ENCODE measurements at places on chromosomes 3 and 15. TPM values are rescaled to one million over a fixed set of nuclear protein-coding genes. Genes with fewer than 3 reads are reported as not detected.

Gene MELTF
- 5.7 TPM for total RNA-seq

Gene POTEB
- not detected for total RNA-seq

Gene ERICH6
- not detected for total RNA-seq

Gene CHRD
- 1.9 TPM for total RNA-seq

Gene ALG1L2
- not detected for total RNA-seq

Gene KLHL40
- total RNA-seq: not detected

Gene IL17RC
- 22.1 TPM for total RNA-seq

Gene MESP1
- 1.5 TPM for total RNA-seq

Gene SRP14
- total RNA-seq: 383 TPM

Gene TJP1
- total RNA-seq: 142 TPM

Gene BCL2A1
- total RNA-seq: not detected

Gene AGBL1
- total RNA-seq: not detected

Gene APOD
- 8.6 TPM for total RNA-seq

Gene GOLGA6L24
- total RNA-seq: not detected

- DNase-seq: no peak
These were observed 521.5 kb downstream of the PYDC2 start for GRCh38 chr3:191982481-191982880.

GRCh38 chr3:126745760-126746394 lies 41.8 kb downstream of the CHCHD6 start:
- no peak for DNase-seq

- no peak for DNase-seq
These were observed 58.7 kb upstream of the EIF5A2 start for GRCh38 chr3:170967126-170967525.

DNA sequence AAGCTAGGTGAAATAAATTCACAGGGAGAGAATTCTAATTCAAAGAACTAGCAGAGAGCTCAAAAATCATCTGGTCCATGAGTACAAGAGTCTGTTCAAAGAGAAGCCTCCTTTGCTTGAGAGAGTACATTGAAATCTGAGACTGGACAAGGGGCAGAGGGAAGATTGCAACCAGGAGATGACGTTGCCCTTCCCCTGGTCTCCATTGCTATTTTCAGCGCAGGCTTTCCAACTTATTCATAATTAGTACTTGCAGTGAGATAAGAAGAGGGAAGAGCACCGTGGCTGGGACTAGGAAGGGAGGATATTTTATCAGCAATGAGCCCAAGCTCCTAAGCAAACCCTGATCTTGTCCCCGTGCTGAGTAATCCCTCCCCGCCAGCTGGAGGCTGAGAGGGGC lies 251.8 kb upstream of the RORA start:
- no peak for DNase-seq

DNA sequence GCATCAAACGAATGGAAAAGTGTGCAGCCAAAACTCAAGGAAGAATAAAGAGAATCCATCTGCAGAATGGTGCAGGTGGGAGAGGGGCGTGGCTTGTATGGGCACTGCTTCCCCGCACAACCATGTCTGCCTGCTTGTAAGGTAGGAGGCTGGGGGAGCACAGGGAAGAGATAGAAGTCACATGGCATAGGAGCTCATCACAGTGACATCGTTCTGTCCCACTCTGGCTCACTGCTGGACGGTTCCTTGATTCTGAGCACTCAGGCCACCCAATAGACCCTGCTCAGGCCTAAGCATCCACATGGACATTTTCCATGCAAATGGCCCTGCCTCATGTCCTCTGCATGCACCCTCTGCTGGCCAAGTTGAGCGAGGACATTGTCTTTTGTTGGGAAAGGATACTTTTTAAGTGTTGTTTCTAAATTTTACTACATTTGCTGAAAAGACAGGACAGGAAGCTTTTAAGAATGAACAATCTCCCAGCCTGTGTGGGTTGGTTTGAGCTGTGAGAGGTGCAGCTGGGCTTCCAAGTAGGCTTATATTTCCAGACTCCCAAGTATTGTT lies 3.1 kb downstream of the MYLK start:
- no peak for DNase-seq

DNA sequence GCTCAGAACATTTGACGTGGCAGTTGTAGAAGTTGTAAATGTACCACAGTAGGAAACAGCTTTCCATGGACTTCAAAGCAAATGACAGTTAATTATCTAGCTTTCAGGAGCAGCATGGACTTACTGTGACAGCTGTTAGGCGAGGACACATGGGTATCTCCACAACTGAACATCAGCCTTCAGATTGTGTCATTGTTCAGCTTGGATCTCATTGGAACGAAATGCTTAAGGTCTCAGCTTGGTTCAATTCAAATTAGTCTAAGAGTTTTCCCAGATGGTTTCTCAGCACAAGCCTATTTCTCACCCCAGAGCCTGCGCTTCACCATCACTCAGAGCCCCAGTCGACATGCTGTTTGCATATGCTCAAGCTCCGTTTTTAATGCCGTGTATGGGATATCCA lies 21.1 kb upstream of the GYG1 start:
- DNase-seq: no peak

DNA sequence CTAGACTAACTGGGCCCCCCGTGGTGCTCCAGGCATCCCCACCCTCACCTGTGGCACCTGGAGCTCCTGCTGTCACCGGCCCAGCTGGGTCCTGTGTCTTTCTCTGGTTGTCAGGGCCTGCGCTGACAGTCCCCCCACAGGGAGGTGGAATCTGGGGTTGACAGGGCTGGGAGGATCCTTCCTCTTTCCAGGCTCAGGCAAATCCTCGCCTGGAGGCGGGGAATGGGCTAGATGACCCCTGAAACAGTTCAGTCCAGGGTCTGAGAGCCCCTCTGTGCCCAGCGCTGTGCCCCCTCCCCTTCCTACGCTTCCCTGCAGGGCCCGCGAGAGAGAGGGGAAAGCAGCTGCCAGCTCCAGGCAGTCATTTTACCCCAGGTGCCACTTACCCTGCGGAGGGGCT lies 50.1 kb upstream of the MCF2L2 start:
- no peak for DNase-seq

- no peak for DNase-seq
These were observed 1.3 kb downstream of the TNK2 start for GRCh38 chr3:195906865-195907683.

DNA sequence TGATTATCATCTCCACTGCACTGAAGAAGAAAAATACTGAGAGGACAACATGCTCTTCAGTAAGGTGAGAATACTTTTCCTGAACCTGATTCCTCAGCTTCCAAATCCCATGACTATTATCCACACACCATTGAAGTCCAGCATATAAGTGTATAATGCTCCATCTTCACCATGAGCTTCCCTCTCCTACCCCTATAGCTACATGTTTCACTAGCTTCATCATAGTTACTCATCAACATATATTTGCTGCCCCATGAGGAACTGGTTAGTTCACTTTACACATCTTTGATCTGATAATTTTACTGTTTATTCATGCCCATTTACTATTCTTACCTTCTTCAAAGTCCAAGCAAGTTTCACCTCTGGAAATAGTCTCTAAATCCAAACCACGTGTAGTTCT lies 908.5 kb upstream of the SEMA6D start:
- no peak for DNase-seq

- no peak for DNase-seq
These were observed 479.1 kb upstream of the ZNF717 start for GRCh38 chr3:76264496-76264895.

- no peak for DNase-seq
These were observed 39.0 kb downstream of the IFT57 start for GRCh38 chr3:108183181-108183580.

GRCh38 chr15:91976966-91977365 lies 123.5 kb downstream of the SLCO3A1 start:
- DNase-seq: no peak

GRCh38 chr15:39456159-39456558 lies 124.7 kb upstream of the THBS1 start:
- DNase-seq: no peak

GRCh38 chr15:48798319-48798718 lies 12.6 kb downstream of the CEP152 start:
- no peak for DNase-seq

GRCh38 chr3:191393146-191393545 lies 62.8 kb upstream of the UTS2B start:
- DNase-seq: no peak

GRCh38 chr3:161220850-161221753 lies at the start of gene NMD3:
NMD3 (plus strand) TSS chr3:161221311; CDS start chr3:161222014, 703 bp downstream.
- DNase-seq: peak; percentile 71

DNA sequence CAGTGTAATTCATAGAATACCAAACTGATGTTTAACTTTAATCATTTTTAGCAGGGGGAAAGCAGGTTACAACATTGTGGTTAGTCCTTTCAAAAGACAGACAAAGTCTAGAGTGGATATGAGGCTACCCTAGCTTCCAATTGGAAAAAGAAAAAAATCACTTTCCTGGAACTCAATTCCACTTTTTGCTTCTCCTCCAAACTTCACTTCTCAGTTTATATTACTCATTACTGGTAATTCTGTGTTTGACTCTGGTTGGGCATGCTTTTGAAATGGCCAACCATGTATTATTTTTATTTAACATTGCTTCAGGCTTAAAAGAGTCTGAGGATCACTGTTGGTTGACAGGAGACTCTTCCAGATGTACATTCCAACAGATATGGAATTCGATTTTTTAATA lies 84.8 kb downstream of the RAP2B start:
- no peak for DNase-seq

DNA sequence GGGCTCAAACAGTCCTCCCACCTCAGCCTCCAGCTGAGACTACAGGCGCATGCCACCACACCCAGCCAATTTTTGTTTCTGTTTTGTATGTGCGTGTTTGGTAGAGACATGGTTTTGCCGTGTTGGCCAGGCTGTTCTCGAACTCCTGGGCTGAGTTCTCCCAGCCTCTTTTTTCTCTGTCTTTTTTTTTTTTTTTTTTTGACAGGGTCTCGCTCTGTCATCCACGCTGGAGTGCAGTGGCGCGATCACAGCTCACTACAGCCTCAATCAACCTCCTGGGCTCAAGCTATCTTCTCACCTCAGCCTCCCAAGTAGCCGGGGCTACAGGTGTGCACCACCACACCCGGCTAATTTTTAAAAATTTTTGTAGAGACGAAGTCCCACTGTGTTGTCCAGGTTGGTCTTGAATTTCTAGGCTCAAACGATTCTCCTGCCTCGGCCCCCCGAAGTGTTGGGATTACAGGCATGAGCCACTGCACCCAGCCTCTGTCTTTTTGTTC lies 867 bp upstream of the DCAF1 start:
- no peak for DNase-seq

GRCh38 chr3:50557106-50557505 lies 10.4 kb downstream of the C3orf18 start:
- no peak for DNase-seq

- DNase-seq: no peak
These were observed 848.0 kb downstream of the TUSC7 start for GRCh38 chr3:117557464-117558090.

DNA sequence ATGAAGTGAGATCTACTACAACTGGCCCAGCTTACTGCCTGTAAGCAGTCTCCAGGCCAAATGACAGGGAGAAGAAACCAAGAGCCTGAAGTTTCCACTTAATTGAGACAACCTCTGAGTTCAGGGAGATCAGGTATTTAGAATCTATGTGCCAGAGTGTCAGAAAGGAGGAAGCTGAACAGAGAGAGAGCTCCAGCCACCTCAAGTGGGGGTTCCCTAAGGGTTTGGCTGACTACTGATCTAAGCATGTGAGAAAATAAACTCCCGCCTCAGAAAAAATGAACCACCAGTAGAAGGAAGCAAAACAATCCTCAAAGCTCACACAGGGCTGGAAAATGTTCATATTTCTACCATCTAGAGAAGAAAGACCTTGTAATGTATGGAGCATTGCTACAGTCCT lies 25.0 kb downstream of the ADAM10 start:
- no peak for DNase-seq

DNA sequence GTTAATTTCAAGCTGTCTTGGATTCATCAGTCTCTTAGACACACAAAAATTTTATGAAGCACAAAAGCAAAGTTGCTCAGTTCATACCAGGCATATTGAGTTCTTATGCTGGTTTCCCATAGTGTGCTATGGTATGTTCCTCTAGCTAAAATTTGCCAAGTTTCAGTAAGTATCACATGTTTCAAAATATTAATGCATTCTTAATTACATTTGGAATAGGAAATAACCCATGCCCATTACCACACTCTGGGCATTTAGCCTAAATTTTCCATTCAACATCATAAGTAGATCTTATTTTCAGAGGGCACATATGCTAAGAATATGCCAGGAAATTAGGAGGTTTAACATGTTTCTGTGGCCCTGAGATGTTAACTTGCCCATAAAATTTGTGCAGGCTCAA lies 289.9 kb downstream of the SHOX2 start:
- no peak for DNase-seq

- DNase-seq: no peak
These were observed 88.8 kb downstream of the CLASP2 start for GRCh38 chr3:33629219-33629618.

Measured in glomerular endothelial cell (primary cell).